ENCODE measurements at places on chromosomes 3 and 15.
A peak's percentile ranks its signal among the peaks of the same experiment; 100 is the strongest.

GRCh38 chr15:67823314-67824196, 1.8 kb upstream of the SKOR1 start:
- no peak for DNase-seq

DNA sequence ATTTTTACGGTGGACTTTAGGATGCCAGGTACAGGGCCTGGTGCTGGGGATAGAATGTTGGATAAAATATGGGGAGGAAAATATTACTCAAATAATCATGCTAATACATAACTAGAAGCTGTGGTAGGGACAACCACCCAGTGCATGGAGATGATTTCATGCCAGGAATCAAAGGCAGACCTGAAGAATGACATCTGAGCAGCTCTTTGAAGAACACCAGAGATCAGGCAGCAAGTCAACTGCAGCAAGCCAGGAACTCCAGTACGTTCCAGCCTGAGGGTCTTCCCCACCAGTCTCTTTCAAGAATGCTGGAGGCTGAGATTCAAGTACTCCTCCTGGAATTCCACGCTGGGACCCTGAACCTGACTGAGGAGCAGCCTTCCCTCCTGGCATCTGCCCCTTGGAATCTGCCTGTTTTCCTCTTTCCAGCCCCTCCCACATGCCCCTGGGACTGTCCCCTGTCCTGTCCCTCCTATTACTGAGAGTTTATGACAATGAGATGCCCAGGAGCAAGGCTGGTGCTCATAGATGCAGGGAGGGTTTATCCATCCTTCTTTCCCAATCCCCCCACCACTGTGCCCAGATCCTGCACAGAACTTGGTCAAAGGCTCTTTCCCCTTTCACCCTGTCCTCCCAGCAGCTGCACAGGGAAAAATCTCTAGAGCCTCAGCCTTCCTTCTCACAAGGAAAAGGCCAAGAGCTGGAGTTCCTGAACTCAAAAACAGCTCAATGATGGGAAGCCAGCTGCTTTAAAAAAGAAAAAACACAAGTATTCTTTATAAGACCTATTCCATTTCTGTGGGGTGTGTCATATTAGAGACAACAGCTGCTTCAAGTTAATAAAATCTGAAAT, 68.0 kb downstream of the PDZRN3 start:
- no peak for DNase-seq

GRCh38 chr3:126957776-126958637, 24.9 kb upstream of the PLXNA1 start:
- no peak for DNase-seq

GRCh38 chr3:3127432-3128010, 781 bp downstream of the TRNT1 start:
- peak; percentile 5 for DNase-seq

- no peak for DNase-seq
Observed at GRCh38 chr3:50300681-50301254, 1.6 kb upstream of the HYAL3 start.

DNA sequence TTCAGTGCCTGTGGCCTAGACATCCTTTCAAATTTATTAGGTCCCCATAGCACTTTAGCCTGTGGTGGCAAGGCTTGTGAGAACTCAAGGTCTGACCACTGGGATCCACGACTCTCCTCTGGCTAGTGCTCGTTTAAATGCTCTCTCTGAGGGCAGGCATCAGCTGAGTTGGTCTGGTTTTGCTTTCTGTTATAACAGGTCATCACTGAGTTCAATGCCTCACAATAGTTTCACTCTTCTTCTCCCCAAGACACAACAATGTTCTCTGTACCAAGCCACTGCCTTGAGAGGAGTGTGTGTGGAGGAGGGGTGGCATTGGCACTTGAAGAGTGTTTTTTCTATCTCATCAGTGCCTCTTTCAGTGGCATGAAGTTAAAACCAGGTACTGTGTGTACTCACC, 7.6 kb downstream of the OR5K4 start:
- DNase-seq = no peak

GRCh38 chr15:89091627-89092220, 3.5 kb downstream of the ABHD2 start:
- DNase-seq = no peak

DNA sequence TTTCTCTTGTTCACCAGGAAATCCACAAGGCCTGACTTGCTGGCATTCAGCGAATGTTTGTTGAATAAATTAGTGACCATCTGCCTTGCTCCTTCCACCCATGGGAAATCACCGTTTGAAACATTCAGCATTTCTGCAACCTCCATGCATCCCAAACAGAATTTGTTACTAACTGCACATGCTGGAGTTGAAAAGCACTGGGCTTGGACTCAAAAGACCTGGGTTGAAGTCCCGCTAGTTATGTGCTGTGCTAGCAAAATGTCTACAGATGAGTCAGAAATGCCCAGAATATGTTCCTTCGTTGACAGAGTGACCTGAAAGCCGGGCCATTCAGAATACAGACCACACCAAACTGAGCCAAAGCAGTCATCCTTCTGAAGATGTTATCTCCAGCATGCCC, 144.6 kb downstream of the ALDH1A2 start:
- no peak for DNase-seq
